Stimulated activated naive CD8-positive, alpha-beta T cell treated with anti-CD3 and anti-CD28 coated beads, Interleukin-15, amount 100 ng/mL, for 72 hours (primary cell): ENCODE measurements at places on chromosomes 7 and 10.

- no peak for DNase-seq
Observed at GRCh38 chr7:155698633-155699032, 54.2 kb downstream of the RBM33 start.

GRCh38 chr10:13483073-13483472 lies 45.7 kb downstream of the BEND7 start:
- DNase-seq, result no peak

DNA sequence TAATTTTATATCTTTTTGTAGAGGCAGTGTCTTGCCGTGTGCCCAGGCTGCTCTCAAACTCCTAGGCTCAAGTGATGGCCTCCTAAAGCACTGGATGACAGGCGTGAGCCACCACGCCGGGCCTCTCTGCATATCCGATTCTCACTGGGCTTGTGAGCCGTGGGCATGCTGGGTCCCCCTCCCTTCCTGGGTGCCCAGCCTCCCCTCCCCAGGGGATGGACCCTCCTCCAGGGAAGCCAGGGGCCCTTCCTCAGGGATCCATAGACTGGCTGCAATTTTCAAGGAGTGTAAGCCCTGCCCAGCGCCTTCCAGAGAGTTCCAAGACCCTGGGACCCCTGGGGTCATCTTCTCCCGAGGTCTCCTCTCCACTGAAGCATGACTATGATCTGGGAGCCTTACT lies 23.7 kb upstream of the ELFN1 start:
- DNase-seq, result no peak

- DNase-seq, result no peak
Observed at GRCh38 chr7:28984217-28984616, 26.1 kb upstream of the TRIL start.

DNA sequence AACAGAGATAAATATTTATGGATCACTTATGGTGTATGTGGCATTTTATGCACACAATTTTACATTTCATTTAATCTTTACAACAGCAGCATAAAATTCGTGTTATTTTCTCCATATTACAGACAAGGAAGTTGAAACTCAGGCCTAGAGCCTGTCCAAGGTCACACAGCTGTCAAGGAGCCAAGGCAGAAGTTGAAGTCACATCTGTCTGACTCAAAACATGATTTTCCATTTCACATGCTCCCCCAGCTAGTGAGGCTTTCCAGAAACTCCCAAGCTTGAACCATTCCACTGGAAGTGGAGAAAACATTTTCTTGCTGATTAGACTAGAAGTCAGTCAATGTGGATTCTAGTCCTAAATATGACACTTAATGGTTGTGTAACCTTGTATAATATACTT lies 110.5 kb downstream of the HECTD2 start:
- no peak for DNase-seq

GRCh38 chr7:157693521-157694375 lies 356.9 kb downstream of the DNAJB6 start:
- DNase-seq, result no peak

DNA sequence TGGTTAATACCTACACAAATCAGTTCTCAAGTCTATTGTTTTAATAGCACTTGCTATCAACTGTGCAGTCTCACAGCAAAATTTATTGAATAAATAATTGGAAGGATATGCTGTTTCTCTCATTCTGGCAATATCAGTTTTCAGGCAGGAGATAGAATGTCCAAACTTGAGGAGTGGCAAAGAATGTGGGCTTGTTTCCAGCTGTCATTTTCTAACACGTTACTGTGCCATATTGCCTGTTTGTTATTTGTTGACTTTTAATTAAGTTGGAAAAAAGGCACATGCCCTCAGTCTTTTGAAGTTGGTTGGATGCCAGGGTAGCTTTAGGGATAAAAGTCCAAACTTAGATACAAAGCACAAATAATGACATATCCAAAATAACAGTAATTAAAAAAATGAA lies 52.2 kb downstream of the MAGI2 start:
- no peak for DNase-seq

DNA sequence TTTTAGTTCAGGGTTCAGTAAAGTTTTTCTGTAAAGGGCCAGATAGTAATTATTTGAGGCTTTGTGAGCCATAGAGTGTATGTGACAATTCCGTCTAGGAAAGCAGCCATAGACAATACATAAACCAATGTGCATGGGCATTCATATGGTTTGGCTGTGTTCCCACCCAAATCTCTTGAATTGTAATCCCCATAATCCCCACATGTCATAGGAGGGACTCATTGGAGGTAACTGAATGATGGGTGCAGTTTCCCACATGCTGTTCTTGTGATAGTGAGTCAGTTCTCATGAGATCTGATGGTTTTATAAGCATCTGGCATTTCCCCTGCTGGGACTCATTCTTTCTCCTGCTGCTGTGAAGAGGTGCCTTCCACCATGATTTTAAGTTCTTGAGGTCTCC lies 29.9 kb downstream of the SEC61G start:
- no peak for DNase-seq
